ENCODE measurements at places on chromosomes 5 and 9.

- no peak overlapping the region for H3K4me3 ChIP-seq
- no peaks in the 10 kb centered on the region for H3K4me1 ChIP-seq
- no peak for DNase-seq
- no peaks in the 10 kb centered on the region for H3K27me3 ChIP-seq
- no peak overlapping the region for H3K27ac ChIP-seq
These were observed 435.3 kb downstream of the NR2F1-AS1 start for GRCh38 chr5:93145767-93146166.

- DNase-seq: no peak
- H3K27me3 ChIP-seq: no peaks in the 10 kb centered on the region
- no peaks in the 10 kb centered on the region for H3K36me3 ChIP-seq
- no peak overlapping the region for H3K27ac ChIP-seq
These were observed 1536.2 kb upstream of the CDH9 start for GRCh38 chr5:28574606-28575005.

GRCh38 chr9:21684831-21685362 lies 117.5 kb upstream of the MTAP start:
- no peak overlapping the region for H3K27ac ChIP-seq
- DNase-seq: no peak
- H3K36me3 ChIP-seq: no peaks in the 10 kb centered on the region
- H3K4me3 ChIP-seq: no peak overlapping the region

- peaks cover 20% of the 10 kb centered on the region for H3K4me1 ChIP-seq
- H3K27ac ChIP-seq: no peak overlapping the region
- no peak for DNase-seq
- no peaks in the 10 kb centered on the region for H3K36me3 ChIP-seq
- H3K27me3 ChIP-seq: peaks cover 39% of the 10 kb centered on the region
These were observed 7.5 kb upstream of the ANKRD33B start for GRCh38 chr5:10556289-10556807.

DNA sequence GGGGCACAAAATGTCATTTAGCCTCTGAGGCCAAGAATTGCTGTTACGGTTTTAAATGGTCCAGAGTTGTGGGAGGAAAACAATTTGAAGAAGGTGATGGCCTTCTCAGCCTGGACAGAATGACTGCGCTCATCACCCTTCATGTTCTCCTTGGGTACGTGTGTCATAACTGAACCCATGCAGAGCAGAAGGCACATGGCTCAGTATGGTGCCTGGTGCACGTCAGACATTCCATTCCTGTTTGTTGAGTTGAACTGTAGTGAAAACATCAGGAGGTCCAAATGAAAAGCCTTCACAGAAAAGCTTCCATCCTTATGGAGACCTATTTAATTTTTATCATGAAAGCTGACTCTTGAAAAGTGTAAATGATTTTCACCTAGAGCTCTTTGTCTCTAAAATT lies 133.2 kb downstream of the CFAP90 start:
- no peak overlapping the region for H3K27ac ChIP-seq
- H3K27me3 ChIP-seq: no peaks in the 10 kb centered on the region
- no peak overlapping the region for H3K4me3 ChIP-seq
- no peaks in the 10 kb centered on the region for H3K4me1 ChIP-seq
- no peaks in the 10 kb centered on the region for H3K36me3 ChIP-seq
- DNase-seq: no peak

- H3K4me1 ChIP-seq: peaks cover 15% of the 10 kb centered on the region
- no peak overlapping the region for H3K27ac ChIP-seq
- peaks cover 7% of the 10 kb centered on the region for H3K27me3 ChIP-seq
These were observed 31.6 kb upstream of the F2RL1 start for GRCh38 chr5:76787237-76787636.

DNA sequence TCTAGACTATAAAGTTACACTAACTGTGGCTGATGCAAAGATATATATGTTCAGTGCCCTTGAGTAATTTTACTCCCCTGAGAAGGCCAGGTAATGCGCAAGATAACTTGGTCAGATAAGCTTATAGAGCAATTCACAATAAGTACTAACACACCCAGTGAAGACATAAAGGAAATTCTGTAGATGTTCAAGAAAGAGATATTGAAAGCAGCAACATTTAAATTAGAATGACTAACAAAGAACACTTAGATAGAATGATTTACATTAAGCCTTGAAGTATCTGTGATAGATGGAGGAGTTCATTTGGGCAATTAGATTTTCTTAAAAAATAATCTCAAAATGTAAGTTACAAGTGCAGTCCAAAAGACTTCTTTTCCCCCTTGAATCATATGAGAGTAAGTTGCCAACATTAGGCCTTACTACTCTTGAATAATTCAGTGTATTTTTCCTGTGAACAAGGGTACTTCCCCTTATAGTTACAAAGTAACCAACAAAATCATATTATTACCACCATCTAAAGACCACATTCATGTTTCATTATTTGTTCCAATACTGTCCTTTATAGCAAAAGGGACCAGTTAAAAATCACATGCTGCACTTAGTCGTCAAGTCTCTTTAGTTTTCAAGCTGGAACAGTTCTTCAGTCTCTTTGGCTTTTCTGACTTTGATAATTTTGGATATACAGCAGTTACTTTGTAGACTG lies 44.4 kb upstream of the ELOVL7 start:
- peaks cover 7% of the 10 kb centered on the region for H3K36me3 ChIP-seq
- H3K4me1 ChIP-seq: peaks cover 5% of the 10 kb centered on the region
- no peak overlapping the region for H3K27ac ChIP-seq
- no peaks in the 10 kb centered on the region for H3K27me3 ChIP-seq
- H3K4me3 ChIP-seq: no peak overlapping the region

GRCh38 chr5:42648036-42648435 lies 108.6 kb upstream of the CCDC152 start:
- H3K4me1 ChIP-seq: no peaks in the 10 kb centered on the region
- no peak overlapping the region for H3K4me3 ChIP-seq
- H3K27me3 ChIP-seq: peaks cover 17% of the 10 kb centered on the region
- no peaks in the 10 kb centered on the region for H3K36me3 ChIP-seq

DNA sequence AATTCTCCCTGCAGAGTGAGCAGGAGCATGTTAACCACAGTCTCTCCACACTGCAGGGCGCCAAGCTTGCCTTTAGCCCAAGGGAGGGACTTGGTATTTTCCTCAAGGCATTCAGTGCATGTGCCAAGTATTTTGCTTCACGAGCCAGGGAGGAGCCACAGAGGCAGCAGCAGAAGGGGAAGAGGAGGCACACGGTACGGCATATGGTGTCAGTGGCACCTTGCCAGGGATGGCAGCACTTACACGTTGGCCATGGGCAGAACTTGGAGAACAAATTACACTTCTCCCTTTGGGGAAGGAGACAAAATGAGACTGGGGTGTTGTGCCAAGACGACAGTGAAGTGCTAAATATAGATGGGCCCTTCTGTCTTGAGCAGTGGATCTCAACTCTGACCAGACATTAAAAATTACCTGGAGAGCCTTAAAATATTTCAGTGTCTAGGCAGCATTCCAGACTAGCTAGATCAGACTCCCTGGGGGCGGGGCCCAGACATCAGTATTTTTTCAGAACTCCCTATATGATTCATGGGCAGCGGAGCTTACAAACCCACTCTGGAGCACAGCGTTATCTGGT lies 155.8 kb downstream of the DRD1 start:
- peaks cover 4% of the 10 kb centered on the region for H3K27me3 ChIP-seq
- H3K27ac ChIP-seq: no peak overlapping the region
- no peak overlapping the region for H3K4me3 ChIP-seq
- H3K36me3 ChIP-seq: no peaks in the 10 kb centered on the region
- DNase-seq: no peak

GRCh38 chr9:89929673-89930480 lies 325.1 kb downstream of the GADD45G start:
- H3K27me3 ChIP-seq: no peaks in the 10 kb centered on the region
- H3K27ac ChIP-seq: no peak overlapping the region
- H3K4me3 ChIP-seq: no peak overlapping the region
- no peaks in the 10 kb centered on the region for H3K36me3 ChIP-seq
- H3K4me1 ChIP-seq: peaks cover 13% of the 10 kb centered on the region

DNA sequence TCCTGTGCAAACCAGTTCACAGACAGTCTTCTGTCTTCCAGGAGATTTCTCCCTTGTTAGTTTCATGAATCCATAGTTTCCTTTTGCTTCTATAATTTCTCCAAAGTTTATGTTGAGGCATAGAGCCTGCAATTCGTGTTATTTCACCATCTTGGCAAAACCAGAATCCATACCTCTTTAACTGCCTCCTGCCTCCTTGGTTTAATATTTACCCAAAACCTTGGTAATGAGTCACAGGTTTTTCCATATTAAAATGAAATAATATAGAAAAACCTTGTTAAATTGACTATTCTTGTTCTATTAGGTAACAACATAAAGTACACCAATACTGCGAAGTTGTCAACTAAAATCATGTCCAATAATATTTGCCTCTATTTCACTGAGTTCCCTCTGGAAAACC lies 459.7 kb downstream of the HINT1 start:
- no peaks in the 10 kb centered on the region for H3K36me3 ChIP-seq
- H3K4me1 ChIP-seq: no peaks in the 10 kb centered on the region
- no peaks in the 10 kb centered on the region for H3K27me3 ChIP-seq
- DNase-seq: no peak

DNA sequence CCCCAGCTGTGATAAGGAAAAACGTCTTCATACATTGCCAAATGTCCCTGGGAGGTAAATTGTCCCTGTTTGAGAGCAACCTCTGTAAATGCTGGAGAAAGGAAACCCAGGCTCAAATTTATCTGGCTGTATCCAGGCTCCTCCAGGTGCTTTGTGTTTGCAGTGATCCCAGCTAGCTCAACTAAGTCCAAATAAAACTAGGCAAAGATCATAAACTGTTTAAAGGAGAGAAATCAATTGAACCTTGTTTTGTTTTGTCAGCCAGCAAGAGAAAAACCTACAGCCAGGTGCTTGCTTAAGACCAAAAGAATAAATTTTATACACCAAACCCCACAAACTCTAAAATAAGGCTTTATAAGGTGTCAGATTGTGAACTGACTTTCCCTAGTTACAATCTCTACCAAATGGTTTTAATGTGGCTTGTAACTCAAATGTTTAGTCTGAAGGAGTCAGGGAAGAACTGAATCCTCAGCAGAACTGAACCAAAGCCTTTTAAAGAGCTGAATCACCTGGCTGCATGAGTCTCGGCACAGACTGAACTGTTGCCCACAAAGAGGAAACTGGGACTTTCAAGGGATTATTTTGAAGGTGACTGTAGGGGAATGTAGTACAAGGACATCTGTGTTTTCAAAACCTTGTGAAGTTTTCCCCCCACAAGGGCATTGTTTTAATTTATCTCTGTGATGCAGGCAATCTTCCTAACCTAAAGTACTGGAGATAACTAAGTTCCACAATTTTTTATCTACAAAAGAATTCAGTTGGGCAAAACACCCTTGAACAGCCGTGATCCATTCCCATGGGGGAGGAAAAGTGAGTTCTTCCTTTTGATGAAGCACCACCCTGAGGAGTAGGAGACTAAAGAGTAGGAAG lies 201.7 kb upstream of the TARS1 start:
- DNase-seq: no peak
- H3K4me1 ChIP-seq: peaks cover 29% of the 10 kb centered on the region
- no peak overlapping the region for H3K4me3 ChIP-seq
- no peaks in the 10 kb centered on the region for H3K36me3 ChIP-seq

All from activated T-helper 2 cell treated with anti-CD3 and anti-CD28 coated beads, Interferon-gamma antibody, Interleukin-2, Interleukin-4, amounts not matched to agents 10 μg/mL and 5 μg/mL and 100 μg/mL, durations not matched to agents 14 hours and 24 hours and 36 hours (primary cell).